ENCODE measurements at places on chromosomes 1 and 21.

- DNase-seq: no peak
These were observed 263.8 kb downstream of the KCNT2 start for GRCh38 chr1:196344453-196344852.

DNA sequence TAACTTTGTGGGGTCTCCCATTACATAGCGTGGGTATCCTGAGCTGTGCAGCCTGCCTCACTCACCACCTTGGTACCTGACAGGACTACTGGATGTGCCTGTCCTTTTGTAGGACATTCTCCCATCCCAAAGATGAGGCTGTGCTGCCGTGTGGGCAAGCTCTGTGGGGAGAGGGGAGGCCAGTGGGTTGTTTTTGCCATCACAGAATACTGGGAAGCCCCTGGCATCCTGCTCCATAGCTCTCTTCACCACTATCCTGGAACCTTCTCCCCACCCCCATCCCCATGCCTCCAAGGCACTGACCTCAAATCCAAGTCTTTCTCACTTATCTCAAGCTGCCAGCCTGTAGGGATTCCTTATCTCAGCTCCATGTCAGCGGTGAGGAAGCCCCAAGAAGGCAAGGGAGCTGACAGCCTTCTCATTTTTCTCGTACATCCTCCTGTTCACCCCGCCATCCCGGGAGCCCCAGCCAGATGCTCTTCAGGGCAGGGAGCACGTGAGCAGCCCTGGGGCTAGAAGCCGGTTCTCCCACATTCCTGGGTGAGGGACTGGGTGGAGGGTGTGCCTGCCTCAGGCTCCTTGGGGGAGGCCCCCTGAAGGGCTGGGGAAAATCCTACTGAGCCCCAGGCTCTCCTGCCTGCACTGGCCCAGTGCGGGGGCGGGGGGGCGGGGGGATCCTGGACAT is 2.4 kb upstream of the ELF3 start:
- DNase-seq: no peak

DNA sequence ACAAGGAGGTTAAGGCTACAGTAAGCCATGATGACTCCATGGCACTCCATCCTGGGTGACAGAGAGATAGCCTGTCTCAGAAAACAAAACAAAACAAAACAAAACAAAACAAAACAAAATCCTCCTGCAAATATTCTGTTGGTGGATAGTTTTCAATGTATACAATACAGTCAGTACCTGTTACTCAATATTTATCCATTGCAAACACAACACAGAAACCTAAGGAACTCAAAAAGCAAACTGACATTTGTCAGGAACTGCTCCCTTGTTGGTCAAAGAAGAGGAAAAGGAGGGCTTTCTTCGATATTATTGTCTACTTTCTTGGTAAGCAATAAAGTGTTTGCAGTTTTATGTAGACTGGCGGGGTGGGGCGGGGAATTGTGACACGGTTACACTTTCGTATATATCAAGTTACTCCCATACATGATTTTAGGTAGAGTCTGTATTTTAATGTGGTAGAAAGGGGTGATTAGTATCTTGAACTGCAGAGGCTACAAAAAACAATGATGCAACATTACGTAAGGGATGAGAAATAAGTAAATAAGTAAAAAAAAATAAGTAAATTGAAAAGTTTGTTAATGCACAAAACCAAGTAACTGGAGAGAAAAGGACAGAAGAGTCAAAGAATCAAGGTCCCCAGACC is 31.8 kb downstream of the APP start:
- DNase-seq: no peak

- no peak for DNase-seq
These were observed 96.1 kb downstream of the SLC35F3 start for GRCh38 chr1:234000557-234001041.

DNA sequence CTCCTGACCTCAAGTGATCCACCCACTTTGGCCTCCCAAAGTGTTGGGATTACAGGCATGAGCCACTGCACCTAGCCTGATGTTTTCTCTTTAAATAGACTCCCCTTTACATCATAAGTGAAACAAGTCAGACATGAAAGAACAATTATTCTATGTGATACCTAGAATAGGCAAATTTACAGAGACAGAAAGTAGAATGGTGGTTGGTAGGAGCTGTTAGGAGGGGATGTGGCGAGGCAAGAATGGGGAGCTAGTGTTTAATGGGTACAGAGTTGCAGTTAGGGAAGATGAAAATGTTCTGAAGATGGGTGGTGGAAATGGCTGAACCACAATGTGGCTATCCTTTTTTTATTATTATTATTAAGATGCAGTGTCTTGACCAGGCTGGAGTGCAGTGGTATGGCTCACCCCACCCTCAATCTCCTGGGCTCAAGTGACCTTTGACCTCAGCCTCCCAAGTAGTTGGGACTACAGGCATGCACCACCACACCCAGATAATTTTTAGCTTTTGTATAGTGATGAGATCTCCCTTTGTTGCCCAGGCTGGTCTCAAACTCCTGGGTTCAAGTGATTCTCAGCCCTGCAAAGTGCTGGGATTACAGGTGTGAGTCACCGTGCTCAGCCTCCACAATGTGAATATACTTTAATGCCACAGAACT is 28.4 kb downstream of the ELF3 start:
- DNase-seq: no peak

DNA sequence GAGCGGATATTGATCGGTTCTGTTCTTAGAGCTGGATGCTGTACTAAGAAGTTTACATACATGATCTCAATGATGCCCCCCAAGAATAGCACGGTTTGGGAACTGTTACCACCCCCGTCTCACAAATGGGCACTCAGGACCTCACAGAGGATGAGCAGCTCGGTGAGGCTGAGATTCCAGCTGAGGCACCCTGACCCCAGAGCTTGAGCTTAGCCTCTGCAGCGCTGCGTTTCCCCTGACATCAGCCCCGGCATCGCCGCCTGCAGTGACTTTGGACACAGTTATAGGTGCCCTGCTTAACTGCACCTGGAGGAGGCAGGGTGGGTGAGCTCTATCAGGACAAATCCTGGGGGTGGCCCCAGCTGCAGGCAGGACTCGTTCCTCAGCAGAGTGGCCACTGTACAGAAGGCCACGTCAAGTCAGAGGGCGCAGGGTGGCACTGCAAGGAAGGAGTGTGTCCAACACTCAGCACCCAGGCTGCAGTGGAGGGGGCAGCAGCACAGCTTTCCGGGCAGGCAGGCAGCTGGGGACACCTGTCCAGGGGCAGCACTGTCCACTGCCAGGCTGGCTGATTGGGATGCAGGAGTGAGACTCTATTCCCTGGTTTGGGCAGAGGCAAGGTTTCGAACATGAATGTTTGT is 65.8 kb upstream of the ABCG1 start:
- no peak for DNase-seq

GRCh38 chr1:154557939-154558719 is at the start of gene UBE2Q1:
TSS of gene UBE2Q1 (minus strand) at chr1:154558662. CDS start at chr1:154558553, 109 bp downstream.
- DNase-seq: peak; percentile 36

DNA sequence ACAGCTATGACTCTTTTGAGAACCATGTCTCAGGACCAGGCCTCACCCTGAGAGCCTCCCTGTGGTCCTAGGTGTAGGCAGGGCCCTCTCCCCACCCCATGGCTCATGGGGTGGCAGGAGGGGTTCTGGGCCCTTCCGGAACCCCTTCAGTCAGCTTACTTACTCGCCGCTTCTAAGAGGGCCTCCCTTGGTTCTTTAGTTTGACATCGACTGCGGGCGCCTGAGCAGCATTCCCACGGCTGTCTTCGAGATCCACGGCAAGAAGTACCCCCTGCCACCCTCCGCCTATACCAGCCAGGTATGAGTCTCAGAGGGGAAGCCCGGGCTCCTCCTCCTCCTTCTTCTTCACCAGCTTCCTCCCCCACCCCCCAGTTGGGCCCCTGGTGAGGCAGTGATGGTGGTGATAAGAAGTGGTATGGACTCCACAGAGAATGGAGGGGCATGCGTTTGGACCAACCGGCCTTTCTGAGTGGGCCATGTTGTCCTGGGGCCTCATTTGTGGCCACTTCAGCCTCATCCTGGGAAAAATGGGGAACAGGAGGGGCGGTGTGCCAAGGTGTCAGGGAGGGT is 28.9 kb downstream of the KCNA10 start:
- DNase-seq: no peak

DNA sequence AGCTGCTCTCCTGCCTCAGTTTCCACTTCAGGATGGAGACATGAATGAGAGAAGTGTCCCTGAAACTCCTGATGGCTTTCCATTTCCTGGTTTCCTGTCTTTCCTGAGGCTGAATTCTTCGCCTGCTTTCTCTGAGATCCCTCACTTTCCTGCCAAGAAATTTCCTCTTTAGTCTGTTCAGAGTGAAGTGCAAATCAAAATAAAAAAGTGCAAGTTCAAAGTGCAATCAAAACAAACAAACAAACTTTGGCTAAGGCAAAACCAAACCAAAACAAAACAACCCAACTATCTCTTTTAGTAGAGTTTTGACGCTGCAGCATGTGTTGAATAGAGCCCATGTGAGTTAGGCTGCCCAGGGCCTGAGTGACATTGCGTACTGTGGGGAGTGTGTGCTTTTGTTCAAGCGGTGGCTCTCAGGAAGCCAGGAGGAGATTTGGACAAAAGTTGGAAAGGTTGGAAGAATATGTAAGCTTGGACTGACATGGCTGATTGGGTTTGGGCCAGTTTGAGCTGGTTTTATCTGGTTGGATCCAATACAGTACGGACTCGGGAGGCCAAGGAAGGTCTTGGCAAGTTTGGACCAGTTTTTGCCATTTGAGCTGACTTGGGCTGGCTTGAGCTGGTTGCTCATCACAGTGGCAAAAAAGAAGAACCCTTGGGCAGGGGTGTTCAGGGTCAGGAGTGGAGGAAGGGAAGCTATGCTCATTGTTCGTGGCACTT is 61.1 kb upstream of the TINAGL1 start:
- no peak for DNase-seq

DNA sequence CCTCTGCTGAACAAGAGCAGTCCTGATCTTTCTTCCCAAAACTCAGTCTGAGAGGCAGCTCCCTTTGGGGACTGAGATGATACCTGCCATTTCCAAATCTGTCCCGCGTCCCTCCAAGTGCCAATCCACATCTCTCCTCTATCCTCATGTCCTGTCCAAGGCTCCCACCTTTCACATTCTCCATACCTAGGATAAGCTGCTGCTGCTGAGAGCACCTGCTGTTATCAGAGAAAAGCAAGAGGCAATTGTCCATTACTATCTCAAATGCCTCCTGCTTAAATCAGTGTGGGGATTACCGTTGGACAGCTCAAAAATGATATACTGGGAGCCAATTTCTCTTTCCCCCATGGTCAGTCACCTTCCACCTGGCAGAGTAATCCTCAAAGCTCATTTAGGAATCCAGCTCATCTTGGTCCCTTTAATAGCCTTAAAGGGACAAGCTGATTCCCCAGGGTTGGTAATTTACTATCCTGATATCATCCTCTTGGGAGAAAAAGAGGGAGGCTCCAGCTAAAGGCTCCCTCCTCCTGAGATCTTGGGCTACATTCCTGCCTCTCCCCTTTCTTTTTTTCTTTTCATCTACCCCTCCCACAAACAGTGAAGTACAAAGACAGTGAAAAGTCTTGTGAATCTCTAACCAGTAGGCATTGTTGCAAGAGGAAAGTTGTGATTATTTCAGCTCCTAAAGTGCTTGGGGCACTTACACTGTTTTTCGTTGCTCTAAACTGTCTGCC is 278.1 kb upstream of the CAMK1G start:
- DNase-seq: no peak

DNA sequence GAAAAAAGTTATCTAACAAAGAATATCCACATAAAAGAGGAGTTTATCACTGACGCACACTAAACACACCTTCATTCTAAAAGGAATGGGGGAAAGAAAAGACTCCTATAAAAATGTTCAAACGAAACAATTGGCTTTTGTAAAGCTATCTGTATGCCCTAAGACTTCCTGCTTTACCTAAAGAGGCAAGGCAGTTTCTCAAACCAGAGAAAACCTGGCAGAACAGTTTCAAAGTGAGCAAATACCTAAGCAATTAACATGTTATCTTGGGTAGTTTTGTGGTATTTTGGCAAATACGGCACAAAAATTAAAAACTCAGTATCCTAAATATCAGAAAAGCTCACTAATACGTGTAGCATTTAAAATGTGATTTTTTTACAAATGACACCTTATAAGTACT is 1.9 kb downstream of the PUM1 start:
- DNase-seq: no peak

GRCh38 chr1:194055536-194055935 is 869.1 kb upstream of the B3GALT2 start:
- DNase-seq: no peak

DNA sequence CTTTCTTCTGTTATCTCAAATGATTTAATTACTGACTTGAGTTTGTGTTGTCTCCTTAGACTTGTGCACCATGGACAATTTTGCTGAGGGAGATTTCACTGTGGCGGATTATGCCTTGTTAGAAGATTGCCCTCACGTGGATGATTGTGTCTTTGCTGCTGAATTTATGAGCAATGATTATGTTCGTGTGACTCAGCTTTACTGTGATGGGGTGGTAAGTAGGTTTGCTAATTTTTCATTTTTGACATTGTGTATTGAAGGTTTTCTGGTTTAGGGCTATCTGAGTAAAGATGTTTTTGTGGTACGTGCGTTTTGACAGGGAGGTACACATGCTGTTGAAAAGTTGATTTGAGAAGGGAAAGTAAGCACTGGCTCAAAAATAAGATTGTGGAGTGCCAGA is 14.1 kb downstream of the TTC3 start:
- DNase-seq: no peak

GRCh38 chr1:167791281-167792187 is 69.8 kb downstream of the MPZL1 start:
- no peak for DNase-seq

DNA sequence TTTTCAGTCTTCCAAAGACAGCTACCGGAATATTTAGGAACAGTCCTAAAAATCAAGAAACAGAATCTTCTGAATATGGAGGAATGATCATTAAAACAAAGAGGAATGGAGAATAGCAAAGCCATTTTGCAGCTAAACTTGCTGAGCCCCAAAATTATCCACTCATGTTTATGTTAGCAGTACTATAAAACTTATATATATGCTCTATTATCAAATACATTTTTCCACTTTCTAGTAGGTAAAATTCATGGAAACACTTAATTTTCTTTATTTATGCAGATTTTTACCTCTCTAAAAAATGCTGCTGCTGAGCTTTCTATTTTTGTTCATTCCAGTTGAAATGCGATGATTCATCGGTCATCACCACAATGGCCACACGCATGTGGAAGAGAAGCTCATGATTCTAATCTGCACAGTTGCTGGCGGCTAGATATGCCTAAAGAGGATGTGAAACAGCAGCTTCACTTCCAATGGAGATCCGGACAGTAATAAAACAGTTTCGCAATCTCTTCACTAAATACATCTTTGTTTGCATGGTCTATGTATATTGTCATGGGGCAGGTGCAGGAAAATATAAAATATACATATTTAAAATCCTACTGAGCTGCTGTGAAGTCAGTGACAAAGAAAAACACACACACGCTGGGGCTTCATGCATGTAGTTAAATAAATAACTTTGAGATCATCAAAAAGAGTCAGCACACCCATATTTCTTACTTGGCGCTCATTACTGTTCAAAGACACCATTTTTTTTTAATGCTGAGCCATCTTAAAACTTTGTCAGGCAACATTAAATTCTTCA is 292.2 kb downstream of the SMYD3 start:
- no peak for DNase-seq

GRCh38 chr1:160795951-160796383 is at the start of gene LY9:
TSS of gene LY9 (plus strand) at chr1:160796174. CDS start at chr1:160796188, 14 bp downstream.
- peak; percentile 80 for DNase-seq

DNA sequence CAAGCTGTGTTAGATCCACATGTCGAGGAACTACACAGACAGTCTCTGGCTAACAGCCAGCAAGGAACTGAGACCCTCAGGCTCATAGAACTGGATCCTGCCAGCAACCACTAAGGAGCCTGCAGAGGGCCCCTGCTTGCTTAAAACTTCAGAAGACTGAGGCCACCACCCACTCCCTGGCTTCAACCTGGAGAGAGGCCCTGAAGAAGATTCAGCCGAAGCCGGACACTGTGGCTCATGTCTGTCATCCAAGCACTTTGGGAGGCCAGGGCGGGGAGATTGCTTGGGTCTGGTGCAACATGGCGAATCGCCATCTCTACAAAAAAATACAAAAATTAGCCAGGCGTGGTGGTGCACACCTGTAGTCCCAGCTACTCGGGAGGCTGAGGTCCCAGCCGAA is 92.6 kb upstream of the TMPRSS2 start:
- DNase-seq: no peak
